ENCODE measurements at places on chromosomes 4 and X.
A peak's percentile ranks its signal among the peaks of the same experiment; 100 is the strongest.

DNA sequence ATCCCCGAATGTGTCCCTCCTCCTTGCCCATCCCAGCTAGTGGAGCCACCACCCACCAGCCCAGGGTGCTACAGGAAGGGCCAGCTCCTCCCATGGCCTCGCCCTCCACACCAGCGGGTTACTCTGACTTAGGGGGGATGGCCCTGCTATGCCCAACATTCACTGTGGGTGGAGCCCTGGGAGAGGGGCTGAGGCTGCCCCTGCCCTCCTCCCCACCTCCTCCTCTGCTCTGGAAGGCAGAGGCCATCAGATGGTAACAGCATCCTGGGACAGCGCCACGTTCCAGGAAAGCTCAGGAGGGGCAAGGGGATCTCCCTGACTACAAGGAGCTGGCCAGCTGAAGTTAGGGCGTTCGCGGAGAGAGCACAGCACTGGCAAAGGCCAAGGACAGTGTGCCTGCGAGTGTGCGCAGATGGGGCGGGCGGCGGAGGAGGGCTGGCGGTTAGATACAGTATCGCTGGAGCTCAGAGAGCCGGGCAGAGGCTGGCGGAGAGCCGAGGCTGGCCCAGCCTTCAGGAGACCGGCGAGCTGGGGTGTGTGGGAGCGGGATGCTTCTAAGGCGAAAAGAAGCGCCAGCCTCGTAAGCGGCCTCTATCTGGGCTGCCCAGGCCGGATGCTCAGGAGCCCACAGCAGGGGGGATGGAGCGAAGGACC is 1.5 kb downstream of the JAKMIP1 start:
- H3K27ac ChIP-seq, result peak overlapping the region; percentile 75
- H3K36me3 ChIP-seq, result peaks cover 4% of the 10 kb centered on the region
- H3K4me1 ChIP-seq, result peaks cover 23% of the 10 kb centered on the region
- DNase-seq, result no peak
- H3K27me3 ChIP-seq, result peaks cover 66% of the 10 kb centered on the region
- peak overlapping the region; percentile 58 for H3K4me3 ChIP-seq

DNA sequence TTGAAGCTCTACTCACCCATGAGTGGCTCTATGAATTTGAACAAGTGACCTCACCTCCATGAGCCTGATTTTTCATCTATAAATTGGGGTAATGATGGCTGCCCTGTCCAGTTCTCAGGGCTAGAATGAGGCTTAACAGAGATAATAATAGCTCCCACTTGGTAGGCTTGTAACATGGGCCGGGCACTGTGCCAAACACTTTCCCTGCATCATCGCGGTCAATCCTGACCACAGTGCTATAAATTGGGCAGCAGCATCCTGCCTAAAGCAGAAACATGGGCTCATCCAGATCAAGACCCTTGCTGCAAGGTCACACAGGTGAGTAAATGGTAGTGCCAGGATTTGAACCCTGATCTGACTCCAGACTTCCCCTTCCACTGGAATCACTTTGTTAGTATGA is 12.8 kb downstream of the APLN start:
- no peak overlapping the region for H3K27ac ChIP-seq
- no peak for DNase-seq
- H3K27me3 ChIP-seq, result peaks cover 9% of the 10 kb centered on the region
- H3K4me1 ChIP-seq, result no peaks in the 10 kb centered on the region
- H3K4me3 ChIP-seq, result no peak overlapping the region

- H3K4me1 ChIP-seq, result no peaks in the 10 kb centered on the region
- no peaks in the 10 kb centered on the region for H3K36me3 ChIP-seq
- no peak overlapping the region for H3K27ac ChIP-seq
- DNase-seq, result no peak
- H3K4me3 ChIP-seq, result no peak overlapping the region
Measured at GRCh38 chr4:138437263-138437851, 195.2 kb upstream of the SLC7A11 start.

GRCh38 chr4:181957088-181957487 is 286.1 kb upstream of the TENM3 start:
- no peak overlapping the region for H3K27ac ChIP-seq
- no peaks in the 10 kb centered on the region for H3K27me3 ChIP-seq
- DNase-seq, result no peak
- H3K4me1 ChIP-seq, result no peaks in the 10 kb centered on the region
- H3K4me3 ChIP-seq, result no peak overlapping the region

- no peak for DNase-seq
- H3K27ac ChIP-seq, result no peak overlapping the region
- peaks cover 10% of the 10 kb centered on the region for H3K27me3 ChIP-seq
- H3K4me1 ChIP-seq, result no peaks in the 10 kb centered on the region
- no peaks in the 10 kb centered on the region for H3K36me3 ChIP-seq
Measured at GRCh38 chrX:54288968-54289367, 68.9 kb downstream of the WNK3 start.

- no peaks in the 10 kb centered on the region for H3K36me3 ChIP-seq
- no peaks in the 10 kb centered on the region for H3K27me3 ChIP-seq
- no peaks in the 10 kb centered on the region for H3K4me1 ChIP-seq
Measured at GRCh38 chr4:160319868-160320260, 1217.0 kb downstream of the RAPGEF2 start.

- DNase-seq, result no peak
- H3K27me3 ChIP-seq, result no peaks in the 10 kb centered on the region
- no peak overlapping the region for H3K27ac ChIP-seq
- peaks cover 8% of the 10 kb centered on the region for H3K4me1 ChIP-seq
Measured at GRCh38 chr4:183455431-183456195, 11.2 kb downstream of the CDKN2AIP start.

DNA sequence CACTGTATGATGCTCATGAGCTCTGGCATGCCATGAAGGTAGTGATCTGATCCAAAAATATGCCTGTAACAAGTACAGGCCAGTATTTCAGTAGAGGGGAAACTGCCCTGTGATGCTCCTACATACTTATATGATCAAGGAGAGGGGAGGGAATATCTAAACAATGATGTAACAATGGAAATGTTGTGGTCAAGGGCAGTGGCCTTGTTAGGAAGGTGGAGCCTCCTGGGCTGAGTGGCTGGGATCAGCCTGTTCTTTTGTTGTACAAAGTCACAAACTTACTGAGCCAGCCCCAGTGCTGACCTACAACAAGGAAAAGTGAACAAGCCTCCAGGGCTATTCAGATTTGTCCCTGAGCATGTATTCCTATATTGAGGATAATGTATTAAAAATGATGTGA is 70.3 kb downstream of the ANXA10 start:
- no peaks in the 10 kb centered on the region for H3K27me3 ChIP-seq
- DNase-seq, result no peak
- H3K27ac ChIP-seq, result no peak overlapping the region
- H3K4me3 ChIP-seq, result no peak overlapping the region

- no peaks in the 10 kb centered on the region for H3K36me3 ChIP-seq
- no peak overlapping the region for H3K4me3 ChIP-seq
- no peaks in the 10 kb centered on the region for H3K27me3 ChIP-seq
- H3K27ac ChIP-seq, result no peak overlapping the region
Measured at GRCh38 chr4:124163401-124163800, 549.1 kb downstream of the ANKRD50 start.

GRCh38 chr4:110195561-110196205 is 2.7 kb downstream of the ELOVL6 start:
- no peak for DNase-seq
- peak overlapping the region; percentile 94 for H3K4me3 ChIP-seq
- peaks cover 12% of the 10 kb centered on the region for H3K4me1 ChIP-seq
- H3K36me3 ChIP-seq, result no peaks in the 10 kb centered on the region
- no peaks in the 10 kb centered on the region for H3K27me3 ChIP-seq
